Omental fat pad (tissue), 4 donors: ENCODE measurements at places on chromosomes 13 and 19. TPM values are rescaled to one million over a fixed set of nuclear protein-coding genes. Genes with fewer than 3 reads are reported as not detected.

The TPRX2 gene
- total RNA-seq = not detected

The IZUMO2 gene
- total RNA-seq = not detected

The KIR3DL1 gene
- total RNA-seq = not detected

The PSG6 gene
- not detected for total RNA-seq

The CYP2A6 gene
- total RNA-seq = not detected

The CD70 gene
- total RNA-seq = not detected

The SH2D3A gene
- total RNA-seq = 1.3 TPM

The SULT2A1 gene
- not detected for total RNA-seq
